ENCODE measurements at places on chromosomes 11 and 22. TPM values are rescaled to one million over a fixed set of nuclear protein-coding genes. Genes with fewer than 3 reads are reported as not detected.

DNA sequence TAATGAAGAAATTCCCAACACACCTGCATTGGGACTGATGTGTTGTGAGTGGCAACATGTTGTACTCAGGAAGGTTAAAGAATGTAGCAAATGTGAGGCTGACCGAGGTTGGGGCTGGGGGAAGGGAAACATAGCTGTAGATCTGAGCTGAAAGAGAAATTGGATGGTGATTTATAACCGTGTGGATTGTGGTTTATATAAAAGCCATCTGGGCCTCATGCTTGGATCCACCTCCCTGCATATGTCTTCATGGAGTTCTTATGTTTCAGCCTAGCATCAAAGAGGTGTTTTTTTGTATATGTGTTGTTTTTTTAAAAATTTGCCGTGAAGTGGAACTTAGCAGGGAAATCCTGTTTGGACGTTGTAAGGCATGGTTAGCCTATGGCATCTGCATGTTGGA lies 141.3 kb downstream of the NAV2 start:
- no peak for DNase-seq

Gene EI24
- total RNA-seq = 135 TPM

Gene TRIM6
- total RNA-seq = 0.15 TPM

DNA sequence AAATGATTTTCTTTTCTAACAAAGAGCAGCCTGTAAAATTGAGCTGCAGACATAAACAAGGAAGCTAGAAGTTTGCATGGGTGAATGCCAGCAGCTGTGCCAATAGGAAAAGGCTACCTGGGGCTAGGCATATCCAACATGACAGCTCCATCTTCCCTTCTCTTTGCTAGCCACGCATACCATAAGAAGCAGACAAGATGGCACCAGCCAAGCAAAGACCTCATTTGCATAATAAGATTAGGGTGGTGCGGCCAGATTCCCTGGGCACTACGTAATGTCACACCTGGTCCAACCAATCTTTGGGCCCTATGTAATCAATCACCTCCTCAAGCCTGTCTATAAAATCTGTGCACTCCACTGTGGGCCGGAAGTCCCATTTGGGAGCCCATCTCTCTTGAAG lies 108.3 kb downstream of the SWAP70 start:
- no peak for DNase-seq

Gene FDXACB1
- 0.11 TPM for total RNA-seq

Gene TEX54
- not detected for total RNA-seq

DNA sequence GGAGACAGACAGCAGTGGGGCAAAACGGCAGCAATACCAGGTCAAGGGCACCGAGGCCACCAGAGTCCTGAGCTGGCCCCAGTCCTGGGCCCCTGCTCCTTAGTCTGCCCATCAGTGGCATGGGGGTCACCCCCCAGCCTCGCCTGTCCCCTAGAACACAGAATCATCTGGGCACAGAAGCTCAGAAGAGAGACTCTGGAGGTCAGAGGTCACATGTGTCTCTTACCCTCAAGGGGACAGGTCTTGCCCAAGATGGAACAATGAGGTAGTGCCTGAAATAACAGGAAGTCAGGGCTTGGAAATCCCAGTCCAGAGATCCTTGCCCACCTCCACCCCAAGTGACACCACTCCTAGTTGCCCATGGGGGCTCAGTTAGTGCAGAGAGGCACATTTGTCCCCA lies 20.6 kb downstream of the PDE2A start:
- no peak for DNase-seq

GRCh38 chr22:16804882-16805281 lies 20.3 kb downstream of the XKR3 start:
- DNase-seq = no peak

Gene PANX3
- not detected for total RNA-seq

DNA sequence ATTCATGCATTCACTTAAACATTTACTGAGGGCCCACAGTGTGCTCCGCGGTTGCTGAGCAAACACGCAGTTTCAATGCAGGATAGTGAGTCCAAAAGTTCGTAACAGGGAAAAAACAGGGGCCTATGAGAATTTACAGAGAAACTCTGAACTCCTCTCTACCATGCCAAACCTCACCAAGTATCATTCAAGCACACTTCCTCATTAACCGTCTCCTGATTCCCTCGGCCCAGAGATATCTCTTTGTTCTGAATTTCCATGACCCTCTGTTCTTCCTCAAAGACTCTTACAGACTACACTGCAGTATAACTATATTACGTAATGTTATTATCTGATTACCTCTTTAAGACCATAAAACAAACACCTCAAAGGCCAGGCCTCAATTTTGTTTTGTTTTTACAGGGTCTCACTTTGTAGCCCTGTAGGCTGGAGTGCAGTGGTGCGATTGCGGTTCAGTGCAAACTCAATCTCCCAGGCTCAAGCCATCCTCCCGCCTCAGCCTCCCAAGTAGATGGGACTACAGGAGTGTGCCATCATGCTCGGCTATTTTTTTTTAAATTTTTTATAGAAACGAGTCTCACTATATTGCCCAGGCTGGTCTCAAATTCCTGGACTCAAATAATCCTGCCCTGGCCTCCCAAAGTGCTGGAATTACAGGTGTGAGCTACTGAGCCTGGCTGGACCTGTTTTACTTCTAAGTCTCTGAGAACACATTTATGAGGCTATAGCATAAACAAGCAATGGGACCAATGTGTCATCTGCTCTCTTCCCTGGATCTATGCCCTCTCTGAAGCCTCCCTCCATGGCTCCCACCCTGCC lies 3.6 kb downstream of the HPS4 start:
- no peak for DNase-seq

Gene CCDC116
- total RNA-seq = 0.22 TPM

GRCh38 chr11:46675288-46675851 lies 25.0 kb downstream of the ARHGAP1 start:
- DNase-seq = peak; percentile 74

DNA sequence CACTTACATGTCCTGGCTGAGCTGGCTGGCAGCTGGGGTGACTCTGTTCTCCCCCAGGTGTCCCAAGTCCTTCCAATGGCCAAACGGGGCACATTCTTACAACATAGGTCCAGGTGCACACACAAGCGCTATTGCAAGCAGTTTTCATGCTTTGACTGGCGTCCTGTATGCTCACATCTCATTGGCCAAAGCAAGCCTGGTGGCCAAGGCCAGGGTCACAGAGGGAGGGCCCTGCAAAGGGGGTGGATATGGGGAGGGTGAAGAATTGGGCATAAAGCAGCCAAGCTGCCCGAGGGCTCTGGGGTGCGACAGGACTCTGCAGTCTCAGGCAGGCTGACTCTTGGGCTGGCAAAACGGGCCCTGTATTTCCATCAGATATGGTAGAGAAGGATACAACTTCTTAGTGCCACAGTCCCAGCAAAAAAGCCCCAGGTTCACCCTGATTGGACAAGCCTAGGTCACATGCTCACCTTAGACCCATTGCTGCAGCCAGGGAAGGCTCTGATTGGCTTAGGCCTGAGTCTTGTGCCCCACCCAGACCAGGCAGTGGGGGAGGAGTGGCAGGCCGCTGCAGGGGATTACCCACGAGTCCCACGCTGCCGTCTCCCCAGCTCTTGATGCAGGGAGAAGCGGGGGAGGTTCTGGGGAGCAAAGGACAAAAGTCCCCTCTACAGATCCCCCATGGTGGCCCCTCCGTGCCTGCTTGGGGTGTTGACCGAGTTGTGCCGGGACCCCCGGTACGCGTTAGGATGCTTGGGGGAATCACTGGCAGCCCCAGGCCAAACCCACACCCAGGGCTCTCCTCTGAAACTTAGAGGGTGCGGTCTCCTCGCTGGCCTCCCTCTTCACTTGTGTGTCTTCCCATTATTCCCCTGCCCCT lies 110.8 kb downstream of the ARHGAP8 start:
- no peak for DNase-seq

Gene ART5
- total RNA-seq = 1.1 TPM

Gene GSTT2B
- 1.4 TPM for total RNA-seq

DNA sequence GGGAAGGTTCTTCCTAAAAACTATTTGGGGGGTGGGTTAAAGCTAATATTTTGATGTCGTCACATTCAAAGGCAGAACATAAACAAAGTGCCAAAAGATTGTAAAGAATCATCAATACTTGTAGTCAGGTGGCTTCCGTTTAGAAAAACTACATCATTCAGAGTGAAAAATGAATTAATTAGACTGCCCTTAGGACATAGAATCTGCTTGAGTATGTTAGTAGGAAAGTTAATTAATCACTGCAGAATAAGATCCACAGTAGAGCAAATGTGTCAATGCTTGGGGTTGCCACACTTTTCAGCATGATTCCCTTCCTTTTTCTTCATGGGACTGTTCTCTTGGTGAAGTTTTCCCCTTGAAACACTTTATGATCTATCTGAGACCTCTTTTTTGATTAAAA lies 166.8 kb upstream of the MTNR1B start:
- DNase-seq = no peak

Gene FAM111B
- not detected for total RNA-seq

DNA sequence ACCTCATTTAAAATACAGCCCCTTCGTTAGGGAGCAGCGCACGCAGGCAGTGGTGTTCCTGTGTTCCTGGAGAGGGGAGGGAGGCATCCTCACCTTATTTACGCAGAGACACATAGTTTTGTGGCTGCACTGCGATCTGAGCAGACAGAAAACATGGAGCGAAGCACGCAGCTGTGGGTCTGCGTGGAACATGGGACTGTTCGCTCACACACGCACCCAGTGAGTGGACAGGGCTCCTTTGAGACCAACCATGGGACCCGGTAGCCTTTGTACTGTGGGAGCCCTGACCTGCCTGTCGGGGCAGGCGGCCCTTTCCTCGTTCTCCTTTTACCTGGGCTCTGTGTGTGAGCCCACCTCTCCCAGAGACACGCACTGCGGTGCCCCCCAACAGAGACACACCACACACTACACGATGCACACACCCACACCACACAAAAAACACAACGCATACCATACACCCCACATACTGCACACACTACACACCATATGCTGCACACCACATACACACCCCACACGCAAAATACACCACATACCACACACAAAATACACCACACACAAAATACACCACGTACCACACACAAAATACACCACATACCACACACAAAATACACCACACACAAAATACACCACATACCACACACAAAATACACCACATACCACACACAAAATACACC lies 1245.7 kb downstream of the BRD1 start:
- no peak for DNase-seq

Gene SLC22A25
- total RNA-seq = not detected

- DNase-seq = peak; percentile 26
These were observed 49.9 kb upstream of the CDON start for GRCh38 chr11:126112547-126112946.

Data from gastrocnemius medialis (tissue), 4 donors.